Activated naive CD4-positive, alpha-beta T cell treated with anti-CD3 and anti-CD28 coated beads, Interleukin-2, amount 10 ng/mL, durations not matched to agents 7 days and 5 days (primary cell): ENCODE measurements at places on chromosomes 1 and 21.

GRCh38 chr1:184970691-184971161 lies 3.6 kb downstream of the NIBAN1 start:
- DNase-seq: no peak

GRCh38 chr21:46221664-46222435 lies 6.7 kb downstream of the LSS start:
- no peak for DNase-seq

GRCh38 chr1:244913806-244914205 lies 49.5 kb upstream of the HNRNPU start:
- DNase-seq: no peak

- no peak for DNase-seq
Measured at GRCh38 chr1:21922090-21923013, 14.8 kb downstream of the HSPG2 start.

DNA sequence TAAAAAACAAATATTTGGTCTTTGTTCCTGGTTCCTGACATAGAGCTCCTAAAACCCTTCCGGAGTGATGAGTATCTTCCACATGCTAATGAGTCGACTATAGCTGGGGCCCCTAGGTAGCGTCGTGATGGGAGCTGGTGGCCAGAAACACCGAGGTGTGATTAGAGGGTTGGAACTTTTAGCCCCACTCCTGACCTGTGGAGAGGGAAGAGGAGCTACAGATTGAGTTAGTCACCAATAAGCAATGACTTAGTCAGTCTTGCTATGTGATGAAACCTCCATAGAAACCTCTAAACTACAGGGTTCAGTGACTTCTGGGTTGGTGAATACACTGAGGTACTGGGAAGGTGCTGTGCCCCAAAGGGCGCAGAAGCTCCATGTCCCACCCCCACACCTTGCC lies 30.1 kb upstream of the PLD5 start:
- no peak for DNase-seq

- no peak for DNase-seq
Measured at GRCh38 chr1:228131766-228132165, 8.3 kb upstream of the GUK1 start.

DNA sequence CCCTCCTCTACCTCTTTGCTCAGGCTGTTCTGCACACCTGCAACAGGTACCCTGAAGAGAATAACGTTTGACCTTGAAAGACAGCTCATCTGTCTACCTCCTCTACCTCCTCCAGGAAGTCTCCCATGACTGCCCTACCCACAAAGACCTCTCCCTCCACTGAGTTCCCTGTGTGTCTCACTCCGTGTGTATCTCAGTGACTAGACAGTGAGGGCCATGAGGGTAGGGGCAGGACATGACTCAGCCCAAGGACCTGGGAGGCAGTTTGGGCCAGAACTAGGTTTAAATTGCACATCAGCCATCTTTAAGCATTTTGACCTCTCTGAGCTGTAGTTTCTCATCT lies 32.0 kb upstream of the LRP8 start:
- peak; percentile 19 for DNase-seq

- DNase-seq: no peak
Measured at GRCh38 chr1:223224465-223224864, 81.4 kb upstream of the TLR5 start.

DNA sequence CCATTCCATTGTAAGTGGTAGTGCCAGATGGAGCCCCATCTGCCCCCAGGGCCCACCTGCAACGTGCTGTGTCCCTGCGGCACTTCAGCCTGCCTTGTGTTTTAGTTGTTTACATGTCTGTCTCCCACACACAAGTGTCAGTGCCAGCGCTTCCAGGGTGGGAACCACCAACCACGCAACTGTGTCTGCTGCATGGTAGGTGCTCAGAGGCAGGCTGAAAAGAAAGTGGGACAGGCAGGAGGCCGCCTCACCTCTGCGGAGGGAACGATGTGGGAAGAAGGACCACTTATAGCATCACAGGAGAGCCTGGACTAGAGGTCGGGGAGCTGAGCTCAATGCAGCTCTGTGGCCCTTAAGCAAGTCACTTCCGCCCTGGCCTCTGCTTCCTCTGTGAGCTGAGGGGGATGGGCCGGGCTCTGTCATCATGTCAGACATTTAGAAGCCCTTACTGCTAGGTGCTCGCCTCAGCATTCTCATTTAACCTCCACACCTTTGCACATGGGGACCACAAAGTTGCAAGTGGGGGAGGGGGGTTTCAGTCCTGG lies 17.9 kb downstream of the SLC9A1 start:
- peak; percentile 91 for DNase-seq

GRCh38 chr1:9284061-9284460 lies 8.6 kb upstream of the SPSB1 start:
- peak; percentile 50 for DNase-seq

DNA sequence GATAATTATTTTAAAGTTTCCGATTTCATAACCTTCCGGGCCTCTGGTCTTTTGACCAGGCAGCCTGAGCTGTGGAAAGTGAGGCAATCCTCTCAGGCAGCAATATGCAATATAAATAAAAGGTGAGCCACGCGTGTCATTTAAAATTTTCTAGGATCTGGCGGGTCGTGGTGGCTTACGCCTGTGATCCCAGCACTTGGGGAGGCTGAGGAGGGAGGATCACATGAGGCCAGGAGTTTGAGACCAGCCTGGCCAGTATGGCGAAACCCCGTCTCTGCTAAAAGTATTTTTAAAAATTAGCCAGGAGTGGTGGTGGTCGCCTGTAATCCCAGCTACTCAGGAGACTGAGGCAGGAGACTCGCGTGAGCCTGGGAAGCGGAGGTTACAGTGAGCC lies 546 bp upstream of the ZNF695 start:
- DNase-seq: no peak

GRCh38 chr21:41147096-41147978 lies 20.6 kb upstream of the BACE2 start:
- no peak for DNase-seq

DNA sequence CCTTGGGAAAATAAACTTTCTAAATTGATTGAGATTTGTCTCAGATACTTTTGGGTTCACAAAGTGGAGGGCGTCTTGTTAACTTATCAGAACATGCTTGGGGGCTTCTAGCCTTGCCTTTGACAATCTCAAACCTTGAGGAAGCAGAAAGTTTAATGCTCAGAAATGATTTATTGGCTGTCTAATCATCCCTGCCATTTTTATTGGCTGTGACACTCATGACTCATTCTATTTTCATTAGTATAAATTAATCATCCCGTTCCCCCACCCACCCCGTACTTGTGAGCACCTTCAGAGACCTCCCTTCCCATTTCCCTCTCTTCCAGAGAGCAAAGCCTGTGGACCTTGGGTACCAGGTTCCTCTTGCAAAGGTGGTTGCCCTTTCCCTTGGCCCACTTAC lies 87.1 kb downstream of the FGGY start:
- DNase-seq: no peak
